T-helper 9 cell (primary cell): ENCODE measurements at places on chromosomes 6 and 20.

DNA sequence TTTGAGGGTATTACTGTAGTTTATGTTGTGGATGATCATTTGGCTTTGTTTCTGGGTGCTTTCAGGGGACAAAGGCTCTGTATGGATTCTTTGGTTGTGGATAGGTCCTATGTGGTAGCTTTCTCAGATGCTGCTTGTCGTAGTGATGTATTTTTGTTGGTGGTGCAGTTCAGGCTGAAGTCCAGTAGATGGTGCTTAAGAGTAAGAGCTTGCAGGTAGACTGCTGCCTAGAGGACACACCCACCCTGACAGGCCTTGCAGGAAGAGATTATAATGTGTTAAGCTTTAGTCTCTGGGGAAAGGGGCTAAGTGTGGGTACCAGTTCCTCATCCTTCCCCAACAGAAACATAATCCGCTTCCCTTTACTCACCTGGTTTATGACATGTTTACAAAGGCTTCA lies 62.6 kb upstream of the ADGRB3 start:
- no peak for DNase-seq

DNA sequence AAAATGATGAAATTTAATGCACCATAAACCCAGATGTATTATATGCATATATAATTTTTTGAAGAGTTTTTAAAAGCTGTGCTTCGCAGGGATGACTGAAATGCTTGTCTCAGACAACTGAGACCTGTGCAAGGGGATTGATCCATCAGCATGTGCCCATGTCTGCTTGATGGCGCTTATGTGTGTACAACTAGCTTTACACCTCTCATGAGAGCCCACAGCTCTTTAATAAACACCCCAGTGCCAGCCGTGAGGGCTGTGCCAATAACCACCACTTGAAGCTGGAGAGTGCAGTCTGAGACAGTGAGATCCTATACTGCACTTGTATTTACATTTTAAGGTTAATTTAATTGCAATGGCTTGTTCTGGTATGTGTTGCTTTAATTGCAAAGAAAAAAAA lies 225.5 kb downstream of the BCKDHB start:
- no peak for DNase-seq

- no peak for DNase-seq
These were observed 13.4 kb upstream of the MYO6 start for GRCh38 chr6:75735491-75736186.

DNA sequence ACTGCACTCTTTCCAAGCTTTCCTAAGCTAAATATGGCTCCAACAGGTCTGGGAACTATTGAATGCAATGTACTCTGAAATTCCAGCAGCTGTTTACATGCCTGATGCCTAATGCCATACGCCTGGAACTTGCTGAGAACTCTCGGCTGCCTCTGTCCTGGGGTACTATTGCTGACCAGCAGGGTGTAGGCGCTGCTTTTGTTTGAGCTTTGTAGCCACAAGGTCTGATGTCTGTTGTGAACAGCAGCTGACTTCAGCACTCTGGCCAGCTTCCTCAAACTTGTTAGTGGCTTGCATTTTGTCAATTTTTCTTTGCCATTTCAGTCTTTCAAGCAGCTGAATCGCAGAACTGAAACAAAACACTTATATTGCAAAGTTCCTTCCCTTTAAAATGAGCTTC lies 26.7 kb downstream of the SAYSD1 start:
- no peak for DNase-seq

GRCh38 chr6:43969158-43969981 lies 157.9 kb downstream of the MRPL14 start:
- DNase-seq: no peak

GRCh38 chr6:147733686-147734085 lies 225.2 kb downstream of the SAMD5 start:
- DNase-seq: no peak

GRCh38 chr6:10393544-10394225 lies 21.2 kb downstream of the TFAP2A start:
- DNase-seq: no peak

- no peak for DNase-seq
These were observed 2.2 kb downstream of the TFAP2B start for GRCh38 chr6:50820869-50821264.

GRCh38 chr6:11475016-11475415 lies 62.5 kb upstream of the TMEM170B start:
- no peak for DNase-seq

- DNase-seq: no peak
These were observed 6.4 kb downstream of the FYN start for GRCh38 chr6:111866857-111867256.

DNA sequence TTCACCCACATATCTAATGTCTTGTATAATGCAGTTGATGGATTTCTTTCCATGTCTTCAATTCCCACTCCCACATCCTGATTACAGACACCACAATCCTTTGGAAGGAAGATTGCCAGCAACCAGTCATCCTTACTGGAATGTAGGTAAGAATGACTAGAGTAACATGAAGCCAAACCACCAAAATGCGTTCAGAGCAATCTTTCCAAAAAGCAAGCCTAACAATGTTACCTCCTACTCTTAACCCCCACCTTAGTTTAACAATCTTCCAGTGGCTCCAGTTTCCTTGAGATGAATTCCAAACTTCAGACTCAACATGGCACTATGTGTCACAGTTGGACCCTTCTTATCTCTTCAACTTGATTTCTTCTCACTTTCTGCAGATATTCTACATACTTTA lies 685.6 kb downstream of the DOK5 start:
- no peak for DNase-seq

- DNase-seq: no peak
These were observed 241.9 kb downstream of the ADGRB3 start for GRCh38 chr6:68876792-68877493.
